ENCODE measurements at places on chromosomes 7 and 10. TPM values are rescaled to one million over a fixed set of nuclear protein-coding genes. Genes with fewer than 3 reads are reported as not detected.

GRCh38 chr7:134042307-134042706 lies 84.8 kb upstream of the LRGUK start:
- H3K4me3 ChIP-seq = no peak overlapping the region
- no peak for DNase-seq
- H3K27me3 ChIP-seq = no peaks in the 10 kb centered on the region
- no peak overlapping the region for H3K27ac ChIP-seq
- no peaks in the 10 kb centered on the region for H3K36me3 ChIP-seq

GRCh38 chr7:42946627-42946950 lies 14.4 kb downstream of the MRPL32 start:
- H3K27ac ChIP-seq = no peak overlapping the region
- H3K4me3 ChIP-seq = no peak overlapping the region
- H3K36me3 ChIP-seq = no peaks in the 10 kb centered on the region
- H3K4me1 ChIP-seq = no peaks in the 10 kb centered on the region
- no peak for DNase-seq
- no peaks in the 10 kb centered on the region for H3K27me3 ChIP-seq

DNA sequence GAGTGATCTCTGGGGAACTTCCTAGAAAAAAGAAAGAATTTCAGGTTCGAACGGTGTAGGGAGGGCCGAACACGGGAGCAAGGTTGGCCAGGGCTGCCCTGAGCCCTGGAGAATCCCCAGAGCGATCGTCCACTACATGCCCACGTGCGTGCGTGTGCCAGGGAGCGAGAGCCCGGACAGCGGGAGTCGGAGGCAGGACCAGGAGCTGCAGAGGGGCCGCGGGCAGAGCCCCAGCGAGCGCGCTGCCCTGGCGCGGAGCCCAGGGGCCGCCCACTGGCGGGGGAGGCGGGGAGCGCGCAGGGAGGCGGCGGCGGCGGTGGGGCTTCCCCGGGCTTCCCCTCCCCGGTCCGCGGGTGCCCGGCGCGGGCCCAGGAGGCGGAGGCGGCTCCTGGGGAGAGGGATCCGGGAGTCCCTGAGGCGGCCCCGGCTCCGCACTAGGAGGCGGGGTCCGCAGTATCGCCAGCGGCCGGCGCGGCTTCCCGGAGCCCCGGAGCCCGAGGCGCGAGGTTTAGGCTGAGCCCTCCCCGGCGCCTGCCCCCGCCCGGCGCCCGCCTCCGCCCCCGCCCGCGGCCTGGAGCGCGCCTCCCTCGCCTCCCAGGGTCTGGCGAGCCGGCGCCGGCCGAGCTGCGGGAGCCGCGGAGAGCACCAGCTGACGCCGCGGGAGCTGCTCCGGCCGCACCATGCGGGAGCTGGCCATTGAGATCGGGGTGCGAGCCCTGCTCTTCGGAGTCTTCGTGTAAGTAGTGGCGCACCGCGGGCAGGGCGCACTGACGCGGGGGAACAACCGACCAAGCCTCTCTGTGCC lies at the start of gene PLPP4:
PLPP4 (plus strand) TSS at position 602 of the 805 bp plus-strand sequence; CDS start at position 681, 79 bp downstream.
- H3K27me3 ChIP-seq = no peaks in the 10 kb centered on the region
- no peaks in the 10 kb centered on the region for H3K36me3 ChIP-seq
- H3K27ac ChIP-seq = peak within 1 kb of the TSS; percentile 62
- H3K4me1 ChIP-seq = peaks cover 50% of the 10 kb centered on the region
- H3K4me3 ChIP-seq = peak within 1 kb of the TSS; percentile 78

GRCh38 chr7:50661345-50662040 lies 96.3 kb upstream of the DDC start:
- no peak overlapping the region for H3K27ac ChIP-seq
- H3K4me3 ChIP-seq = no peak overlapping the region
- H3K4me1 ChIP-seq = peaks cover 24% of the 10 kb centered on the region
- peaks cover 29% of the 10 kb centered on the region for H3K36me3 ChIP-seq

GRCh38 chr10:33520223-33520622 lies 185.8 kb upstream of the NRP1 start:
- no peaks in the 10 kb centered on the region for H3K27me3 ChIP-seq
- H3K4me3 ChIP-seq = no peak overlapping the region
- no peak overlapping the region for H3K27ac ChIP-seq
- no peaks in the 10 kb centered on the region for H3K4me1 ChIP-seq
- DNase-seq = peak; percentile 42

DNA sequence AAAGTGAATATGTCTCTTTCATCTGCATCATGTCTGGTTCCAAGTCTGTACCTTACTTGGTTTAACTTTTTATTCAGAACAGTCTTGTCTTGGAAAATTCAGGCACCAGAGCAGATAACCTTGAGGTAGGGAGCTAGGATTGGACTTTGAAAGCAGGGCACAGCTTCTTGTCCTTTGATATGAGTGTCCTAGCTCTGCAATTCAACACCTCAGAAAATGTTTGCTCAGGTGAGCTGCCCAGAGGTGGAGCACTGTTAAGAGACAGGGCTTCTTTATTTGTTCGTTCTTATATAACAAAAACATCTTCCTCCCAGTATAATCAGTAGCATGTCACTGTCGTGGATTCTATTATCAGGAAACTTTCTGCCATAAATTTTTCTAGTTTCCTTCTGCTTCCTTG lies 118.3 kb downstream of the LRRC4 start:
- H3K4me1 ChIP-seq = peaks cover 2% of the 10 kb centered on the region
- no peak for DNase-seq
- H3K27me3 ChIP-seq = no peaks in the 10 kb centered on the region
- no peak overlapping the region for H3K4me3 ChIP-seq

DNA sequence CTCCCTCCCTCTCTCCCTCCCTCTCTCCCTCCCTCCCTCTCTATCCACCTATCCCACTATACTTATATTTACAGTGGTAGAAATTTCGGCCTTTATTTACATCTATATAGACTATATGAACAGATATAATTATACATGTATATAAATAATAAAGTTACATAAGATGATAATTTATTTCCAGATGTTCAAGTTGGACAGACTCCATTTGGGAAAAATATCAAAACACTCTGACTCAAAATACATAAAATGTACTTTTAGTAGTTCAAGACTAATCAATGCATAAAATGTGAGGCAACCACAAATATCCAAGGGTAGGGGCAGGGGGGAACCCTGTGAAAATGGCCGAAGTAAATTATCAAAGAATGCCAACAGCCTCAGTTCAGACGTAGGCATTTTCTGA lies 203.0 kb downstream of the FANK1 start:
- no peaks in the 10 kb centered on the region for H3K27me3 ChIP-seq
- no peak overlapping the region for H3K4me3 ChIP-seq
- no peak overlapping the region for H3K27ac ChIP-seq
- peaks cover 28% of the 10 kb centered on the region for H3K36me3 ChIP-seq

GRCh38 chr10:13298748-13299436 lies 972 bp downstream of the PHYH start:
- DNase-seq = no peak
- peak overlapping the region; percentile 71 for H3K4me3 ChIP-seq
- H3K4me1 ChIP-seq = no peaks in the 10 kb centered on the region
- H3K27ac ChIP-seq = peak overlapping the region; percentile 55
- no peaks in the 10 kb centered on the region for H3K27me3 ChIP-seq

GRCh38 chr7:100614308-100614861 lies 2.0 kb downstream of the MOSPD3 start:
- H3K36me3 ChIP-seq = no peaks in the 10 kb centered on the region
- peaks cover 7% of the 10 kb centered on the region for H3K4me1 ChIP-seq
- no peak overlapping the region for H3K27ac ChIP-seq
- no peaks in the 10 kb centered on the region for H3K27me3 ChIP-seq
- H3K4me3 ChIP-seq = no peak overlapping the region

DNA sequence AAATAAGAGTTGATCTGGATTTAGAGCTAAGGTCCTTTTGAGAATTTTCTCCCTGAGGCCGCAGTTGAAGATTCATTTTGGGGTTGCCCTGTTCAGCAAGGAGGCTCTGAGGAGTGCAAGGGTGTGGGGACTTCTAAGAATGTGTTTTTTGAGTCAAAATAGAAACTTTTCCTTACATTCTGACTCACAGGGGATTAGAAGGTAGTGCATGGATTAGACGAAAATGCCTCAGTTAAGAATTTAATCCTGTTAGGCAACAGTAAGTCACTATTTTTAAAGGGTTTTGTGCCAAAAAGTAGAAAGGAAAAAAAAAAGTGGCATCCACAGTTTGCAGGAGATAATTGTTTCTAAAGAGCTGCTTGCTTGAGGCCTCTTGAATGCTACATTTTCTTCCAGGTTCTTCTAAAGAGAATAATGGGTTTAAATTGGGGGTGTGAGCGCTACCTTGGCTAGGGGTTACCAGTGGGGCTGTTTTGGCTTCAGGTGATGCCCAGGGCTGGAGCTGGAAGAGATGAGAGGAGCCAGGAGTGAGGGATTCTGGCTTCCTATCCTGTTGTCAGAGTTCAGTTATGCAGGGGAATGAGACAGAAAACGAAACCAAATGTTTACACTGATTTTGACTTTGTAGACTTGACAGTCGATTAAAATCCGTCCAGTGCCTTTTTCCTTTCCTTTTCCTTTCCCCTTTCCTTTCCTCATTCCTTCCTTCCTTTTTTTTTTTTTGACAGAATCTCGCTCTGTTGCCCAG lies 52.9 kb downstream of the BAMBI start:
- H3K27ac ChIP-seq = no peak overlapping the region
- H3K4me3 ChIP-seq = no peak overlapping the region
- no peaks in the 10 kb centered on the region for H3K36me3 ChIP-seq
- no peak for DNase-seq
- H3K4me1 ChIP-seq = no peaks in the 10 kb centered on the region

DNA sequence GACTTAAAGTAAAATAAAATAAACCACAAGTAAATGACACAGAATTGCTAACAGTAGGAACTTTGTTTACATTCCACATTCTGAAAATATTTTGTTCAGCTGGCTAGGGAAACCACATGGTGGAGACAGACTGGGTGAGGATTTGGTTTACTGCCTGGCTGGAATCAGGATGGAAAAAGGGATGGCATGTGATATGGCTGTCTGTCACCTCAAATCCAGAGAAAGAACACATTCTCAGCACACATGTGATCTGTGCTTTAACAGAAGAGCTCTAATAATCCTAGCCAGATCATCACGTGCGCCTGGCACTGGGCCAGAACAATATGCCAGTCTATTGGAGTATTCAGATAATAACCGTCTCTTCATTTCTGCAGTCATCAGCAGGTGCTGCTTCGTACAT lies 90.9 kb upstream of the PIP4K2A start:
- peak; percentile 63 for DNase-seq
- H3K4me3 ChIP-seq = no peak overlapping the region
- no peaks in the 10 kb centered on the region for H3K36me3 ChIP-seq
- no peak overlapping the region for H3K27ac ChIP-seq

GRCh38 chr7:46610746-46611145 lies 689.7 kb upstream of the IGFBP3 start:
- H3K27ac ChIP-seq = no peak overlapping the region
- DNase-seq = peak; percentile 14
- no peaks in the 10 kb centered on the region for H3K27me3 ChIP-seq
- H3K36me3 ChIP-seq = no peaks in the 10 kb centered on the region
- H3K4me1 ChIP-seq = no peaks in the 10 kb centered on the region

DNA sequence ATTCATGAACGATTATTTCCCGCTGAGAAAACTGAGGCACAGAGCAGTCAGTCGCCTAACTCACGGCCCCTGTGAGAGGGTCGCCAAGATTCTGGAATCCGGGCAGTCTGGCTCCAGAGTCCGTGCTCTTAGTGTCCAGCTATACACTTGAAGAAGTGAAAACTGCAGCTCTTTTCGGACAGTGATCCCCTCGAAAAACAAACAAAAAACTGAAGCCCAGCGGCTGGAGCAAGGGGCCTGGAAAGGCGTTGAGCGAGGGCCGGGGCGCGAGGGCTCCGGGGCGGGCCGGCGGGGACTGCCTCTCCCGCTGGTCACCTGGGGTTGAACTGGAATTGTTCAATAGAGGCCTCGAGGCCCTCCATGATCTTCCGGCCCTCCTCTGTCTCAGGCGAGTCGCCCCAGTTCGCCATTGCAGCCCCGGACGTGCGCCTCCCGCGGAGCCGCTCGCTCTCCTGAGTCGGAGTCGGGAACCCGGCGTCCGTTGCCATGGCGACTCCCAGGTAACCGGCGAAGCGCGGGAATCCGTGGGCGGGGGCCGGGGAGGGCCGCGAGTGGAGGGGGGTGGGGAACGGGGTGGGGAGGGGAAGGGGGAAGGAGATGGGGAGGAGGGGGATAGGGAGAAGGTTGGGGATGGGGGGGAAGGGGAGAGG lies 881 bp downstream of the C10orf67 start:
- H3K27ac ChIP-seq = peak overlapping the region; percentile 55
- H3K36me3 ChIP-seq = no peaks in the 10 kb centered on the region
- H3K27me3 ChIP-seq = no peaks in the 10 kb centered on the region
- peaks cover 21% of the 10 kb centered on the region for H3K4me1 ChIP-seq

DNA sequence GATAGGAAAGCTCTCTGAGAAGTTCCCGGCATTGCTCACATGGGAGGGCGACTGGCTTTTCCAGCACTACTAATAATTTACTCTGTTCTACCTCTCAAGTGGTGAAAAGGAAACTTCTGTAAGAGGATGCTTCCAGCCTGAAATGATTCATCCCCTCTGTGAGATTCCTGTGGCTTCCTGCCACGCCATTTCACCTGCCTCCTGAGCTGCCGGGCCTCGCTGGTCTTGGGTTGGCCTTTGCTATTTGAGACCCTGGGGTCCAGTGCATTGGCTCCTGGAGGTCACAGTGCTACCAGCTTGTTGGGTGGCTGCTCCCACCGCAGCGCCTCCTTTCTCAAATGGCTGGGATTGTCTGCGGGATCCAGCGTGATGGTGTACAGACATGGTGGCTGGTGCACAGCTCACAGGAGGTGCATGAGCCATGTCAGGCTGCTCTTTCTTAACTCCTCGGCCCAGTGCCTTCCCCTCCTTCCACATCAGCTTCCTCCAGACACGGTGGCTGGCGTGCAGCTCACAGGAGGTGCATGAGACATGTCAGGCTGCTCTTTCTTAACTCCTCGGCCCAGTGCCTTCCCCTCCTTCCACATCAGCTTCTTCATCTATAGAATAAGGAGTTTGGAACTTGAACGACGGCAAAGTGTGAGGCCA lies 42.9 kb upstream of the PCBD1 start:
- H3K36me3 ChIP-seq = no peaks in the 10 kb centered on the region
- peaks cover 25% of the 10 kb centered on the region for H3K4me1 ChIP-seq
- H3K27ac ChIP-seq = no peak overlapping the region

DNA sequence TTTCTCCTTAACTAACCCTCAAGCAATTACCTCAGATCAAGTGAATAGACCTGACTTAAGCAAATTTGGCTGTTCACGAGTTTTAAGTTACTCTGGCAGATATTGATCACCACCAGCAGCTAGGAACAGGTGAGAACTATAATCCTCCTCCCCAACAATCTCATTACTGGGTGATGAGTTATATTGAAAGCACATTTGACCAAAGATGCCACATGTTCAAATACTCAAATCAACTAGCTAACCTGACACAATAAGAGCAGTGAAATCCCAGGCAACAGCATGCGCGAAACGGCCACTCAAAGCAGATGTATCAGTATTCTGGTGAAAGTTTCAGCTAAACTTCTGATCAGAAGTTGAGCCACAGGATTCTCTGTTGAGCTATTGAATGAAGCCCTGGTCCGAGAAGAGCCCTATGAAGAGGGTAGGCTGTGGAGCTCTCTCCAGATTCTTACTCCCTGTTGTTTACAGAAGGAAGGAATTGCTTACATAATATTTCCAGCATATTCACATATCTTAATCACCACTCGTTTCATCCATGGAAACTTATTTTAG lies 52.6 kb downstream of the CAV1 start:
- H3K27me3 ChIP-seq = no peaks in the 10 kb centered on the region
- H3K4me3 ChIP-seq = peak overlapping the region; percentile 21
- peak overlapping the region; percentile 94 for H3K27ac ChIP-seq

GRCh38 chr10:43137717-43138020 lies 576 bp upstream of the CSGALNACT2 start:
- H3K4me1 ChIP-seq = peaks cover 5% of the 10 kb centered on the region
- H3K27ac ChIP-seq = peak overlapping the region; percentile 90
- peak; percentile 61 for DNase-seq
- peak overlapping the region; percentile 99 for H3K4me3 ChIP-seq
- H3K36me3 ChIP-seq = no peaks in the 10 kb centered on the region

CFAP43 gene
- 0.24 TPM for total RNA-seq

MEIG1 gene
- 0.43 TPM for total RNA-seq

COL26A1 gene
- total RNA-seq = 6.8 TPM

A1CF gene
- total RNA-seq = not detected

LOXL4 gene
- total RNA-seq = 41.2 TPM

CRHR2 gene
- not detected for total RNA-seq

C10orf67 gene
- total RNA-seq = 0.46 TPM

ADRB1 gene
- 0.62 TPM for total RNA-seq

GJD4 gene
- total RNA-seq = not detected
